ENCODE measurements at places on chromosomes 12 and 14. TPM values are rescaled to one million over a fixed set of nuclear protein-coding genes. Genes with fewer than 3 reads are reported as not detected.

PLEKHH1 gene
- total RNA-seq = 0.45 TPM

GPR137C gene
- 0.49 TPM for total RNA-seq

FOXG1 gene
- total RNA-seq = not detected

TMEM119 gene
- total RNA-seq = 164 TPM

CBX5 gene
- 38.3 TPM for total RNA-seq
